ENCODE measurements at places on chromosomes 1 and 21.
A peak's percentile ranks its signal among the peaks of the same experiment; 100 is the strongest.

GRCh38 chr1:203373991-203374390, 23.1 kb upstream of the FMOD start:
- no peaks in the 10 kb centered on the region for H3K36me3 ChIP-seq
- H3K27ac ChIP-seq = peak overlapping the region; percentile 28
- no peaks in the 10 kb centered on the region for H3K27me3 ChIP-seq
- peaks cover 35% of the 10 kb centered on the region for H3K4me1 ChIP-seq
- no peak for DNase-seq

DNA sequence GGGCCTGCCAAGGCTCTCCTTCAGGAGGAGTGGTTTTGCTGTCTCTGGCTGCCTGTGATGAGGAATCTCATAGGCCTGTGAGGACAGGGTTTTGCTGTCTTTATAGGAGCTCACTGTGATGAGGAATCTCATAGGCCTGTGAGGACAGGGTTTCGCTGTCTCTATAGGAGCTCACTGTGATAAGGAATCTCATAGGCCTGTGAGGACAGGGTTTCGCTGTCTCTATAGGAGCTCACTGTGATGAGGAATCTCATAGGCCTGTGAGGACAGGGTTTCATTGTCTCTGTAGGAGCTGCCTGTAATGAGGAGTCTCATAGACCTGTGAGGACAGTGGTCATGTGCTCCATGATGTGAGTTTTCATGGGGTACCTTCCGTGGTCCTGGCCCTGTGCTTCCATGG, 29.0 kb downstream of the CLIC6 start:
- H3K4me3 ChIP-seq = no peak overlapping the region
- H3K27me3 ChIP-seq = no peaks in the 10 kb centered on the region
- H3K27ac ChIP-seq = no peak overlapping the region
- H3K4me1 ChIP-seq = no peaks in the 10 kb centered on the region
- no peaks in the 10 kb centered on the region for H3K36me3 ChIP-seq

GRCh38 chr1:53143527-53143926, 1.1 kb upstream of the SLC1A7 start:
- H3K27ac ChIP-seq = no peak overlapping the region
- no peak for DNase-seq
- no peaks in the 10 kb centered on the region for H3K27me3 ChIP-seq
- H3K4me1 ChIP-seq = peaks cover 21% of the 10 kb centered on the region

DNA sequence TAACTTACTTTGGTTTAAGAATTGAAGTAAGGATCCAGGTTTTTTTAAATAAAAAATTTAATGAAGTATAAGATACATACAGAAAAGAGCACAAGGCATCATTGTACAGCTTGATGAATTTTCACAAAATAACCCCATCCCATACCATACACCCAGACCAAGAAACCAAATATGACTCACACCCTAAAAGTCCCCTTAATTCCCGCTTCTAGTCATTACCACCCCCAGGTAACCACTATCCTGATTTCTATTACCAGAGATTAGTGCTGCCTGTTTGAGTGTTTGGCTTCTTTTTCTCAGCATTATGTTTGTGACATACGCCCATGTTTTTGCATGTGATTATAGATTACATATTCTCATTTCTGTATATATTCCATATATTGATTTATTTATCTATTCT, 98.5 kb upstream of the HIVEP3 start:
- no peaks in the 10 kb centered on the region for H3K27me3 ChIP-seq
- no peak for DNase-seq
- H3K4me3 ChIP-seq = no peak overlapping the region
- peaks cover 10% of the 10 kb centered on the region for H3K4me1 ChIP-seq

DNA sequence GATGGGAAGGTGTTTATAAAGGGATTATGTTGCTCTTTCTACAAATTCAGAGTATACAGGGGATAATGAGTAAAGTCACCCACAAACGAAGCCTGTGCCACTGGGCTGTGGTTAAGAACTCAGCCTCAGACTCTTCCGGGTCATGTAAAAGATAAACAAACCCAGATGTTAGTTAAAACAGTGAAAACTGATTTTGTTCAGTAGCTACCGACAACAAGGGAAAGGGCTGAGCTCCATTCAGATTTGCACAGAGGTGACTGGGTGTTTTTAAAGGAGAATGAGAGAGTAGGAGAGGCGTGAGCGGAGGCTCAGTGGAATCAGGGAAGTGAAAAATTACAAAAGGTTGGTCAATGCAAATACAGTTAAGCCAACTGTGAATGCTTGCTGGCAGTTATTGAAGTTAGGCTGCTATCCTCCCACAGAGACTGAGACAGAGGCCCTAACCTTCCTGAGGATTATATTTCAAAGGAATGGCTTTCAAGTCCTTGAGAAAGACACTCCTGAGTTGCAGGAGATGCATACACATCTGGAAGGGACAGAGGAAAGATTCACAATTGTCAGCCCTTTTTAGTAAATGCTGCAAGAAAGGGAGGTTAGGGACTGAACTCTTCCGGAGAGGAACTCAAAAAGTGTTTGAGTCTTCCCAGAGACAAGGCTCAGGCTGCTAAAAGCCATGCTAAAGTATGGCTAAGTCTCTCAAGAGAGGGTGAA, 29.9 kb upstream of the SAMD13 start:
- no peak overlapping the region for H3K27ac ChIP-seq
- no peaks in the 10 kb centered on the region for H3K36me3 ChIP-seq
- H3K27me3 ChIP-seq = no peaks in the 10 kb centered on the region
- no peaks in the 10 kb centered on the region for H3K4me1 ChIP-seq

GRCh38 chr1:190478149-190479049, 735 bp upstream of the BRINP3 start:
- peaks cover 78% of the 10 kb centered on the region for H3K27me3 ChIP-seq
- H3K36me3 ChIP-seq = no peaks in the 10 kb centered on the region
- H3K4me3 ChIP-seq = peak overlapping the region; percentile 57
- DNase-seq = no peak

DNA sequence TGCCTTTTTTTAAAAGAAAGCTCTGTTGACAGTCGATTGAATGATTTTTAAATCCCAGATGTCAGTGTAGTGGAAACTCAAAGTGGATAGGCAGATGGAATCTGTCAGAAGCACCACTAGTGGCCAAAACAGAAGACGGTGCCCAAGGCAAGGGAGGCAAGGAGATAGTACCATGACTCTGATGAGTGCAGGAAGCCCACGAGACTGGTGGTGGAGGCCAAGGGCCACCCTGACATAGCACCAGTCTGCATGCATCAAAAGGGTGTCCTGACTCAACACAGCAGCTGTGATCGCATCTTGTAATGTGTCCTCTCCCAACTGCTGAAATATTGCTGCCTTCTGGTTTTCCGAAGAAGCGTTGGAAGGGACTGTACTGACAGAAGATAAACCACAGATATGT, 124.1 kb upstream of the PAPPA2 start:
- H3K4me3 ChIP-seq = no peak overlapping the region
- H3K27ac ChIP-seq = no peak overlapping the region
- no peaks in the 10 kb centered on the region for H3K4me1 ChIP-seq
- no peaks in the 10 kb centered on the region for H3K36me3 ChIP-seq

DNA sequence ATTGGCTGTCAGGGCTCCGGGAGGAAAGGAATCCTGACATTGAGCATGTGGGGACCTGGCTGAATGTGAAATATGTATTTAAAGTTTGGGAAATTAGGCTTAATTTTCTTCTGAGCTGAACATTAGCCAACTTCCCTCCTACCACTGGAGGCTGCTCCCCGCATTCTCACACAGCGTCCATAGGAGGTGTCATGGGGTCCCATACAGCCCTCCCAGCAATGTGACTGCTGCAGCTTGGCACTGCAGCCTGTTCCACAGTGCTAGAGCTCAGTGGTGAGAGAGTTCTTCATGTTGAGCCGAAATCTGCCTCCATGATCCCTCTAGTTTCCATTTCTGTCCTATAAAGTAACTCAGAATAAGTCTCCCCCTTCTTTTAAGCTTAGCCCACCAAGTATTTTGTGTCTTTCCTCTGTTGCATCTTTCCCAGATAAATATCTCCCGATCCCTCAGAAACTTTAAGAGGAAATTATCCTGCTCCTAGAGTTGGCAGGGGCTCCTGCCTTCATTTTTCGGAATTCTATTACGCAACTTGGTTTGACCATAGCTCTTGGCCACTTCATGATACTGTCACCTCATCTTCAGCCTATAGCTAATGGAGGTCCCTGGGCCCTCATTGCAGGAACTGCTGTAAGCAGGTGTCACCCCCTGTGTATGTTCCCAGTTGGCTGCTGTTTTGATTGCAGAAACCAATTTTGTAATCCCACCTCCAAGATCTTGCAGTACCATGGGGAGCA, 2.0 kb downstream of the FCRL6 start:
- no peak overlapping the region for H3K4me3 ChIP-seq
- peaks cover 14% of the 10 kb centered on the region for H3K4me1 ChIP-seq
- H3K27me3 ChIP-seq = peaks cover 4% of the 10 kb centered on the region

- DNase-seq = no peak
- no peaks in the 10 kb centered on the region for H3K4me1 ChIP-seq
- no peaks in the 10 kb centered on the region for H3K36me3 ChIP-seq
- no peak overlapping the region for H3K27ac ChIP-seq
- no peaks in the 10 kb centered on the region for H3K27me3 ChIP-seq
Observed at GRCh38 chr1:107175102-107175909, 34.5 kb downstream of the NTNG1 start.

DNA sequence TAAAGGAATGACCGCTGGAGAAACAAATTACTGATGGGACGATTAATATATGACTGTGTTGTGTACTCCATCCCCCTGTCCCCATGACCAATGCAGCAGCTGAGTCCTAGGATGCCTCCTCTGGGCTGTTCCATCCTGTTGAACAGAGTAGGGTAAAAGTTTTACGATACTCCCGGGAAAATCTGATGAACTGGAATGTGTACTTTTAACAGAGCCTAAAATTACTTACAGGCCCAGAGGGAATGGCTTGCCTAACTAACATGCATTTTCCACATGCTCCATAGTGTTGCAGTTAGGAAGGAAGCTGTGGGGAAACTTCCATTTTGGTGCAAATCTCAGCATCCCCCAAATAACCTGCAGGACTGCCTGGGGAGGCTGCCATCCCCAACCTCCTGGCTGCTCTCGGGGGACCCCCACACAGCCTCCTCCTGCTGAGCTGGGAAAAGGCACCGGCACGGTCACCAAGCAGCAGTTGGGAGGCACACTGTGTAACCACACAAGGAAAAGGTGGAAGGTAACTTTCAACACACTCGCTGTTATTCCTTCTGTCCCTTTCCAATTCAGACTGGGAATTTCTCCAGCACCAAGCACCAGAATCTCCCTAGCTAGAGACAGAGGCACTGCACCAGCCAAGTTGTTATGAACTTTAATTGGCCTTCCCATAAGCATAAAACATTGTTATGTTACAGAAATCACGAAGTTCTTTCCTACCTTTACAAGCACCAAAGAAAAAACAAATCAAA, 97.2 kb downstream of the BCAR3 start:
- no peaks in the 10 kb centered on the region for H3K27me3 ChIP-seq
- H3K4me3 ChIP-seq = peak overlapping the region; percentile 49
- peaks cover 83% of the 10 kb centered on the region for H3K4me1 ChIP-seq
- H3K27ac ChIP-seq = peak overlapping the region; percentile 93
- DNase-seq = no peak

GRCh38 chr1:242178924-242179708, 180.2 kb upstream of the MAP1LC3C start:
- no peaks in the 10 kb centered on the region for H3K36me3 ChIP-seq
- no peaks in the 10 kb centered on the region for H3K27me3 ChIP-seq
- DNase-seq = no peak
- no peaks in the 10 kb centered on the region for H3K4me1 ChIP-seq

DNA sequence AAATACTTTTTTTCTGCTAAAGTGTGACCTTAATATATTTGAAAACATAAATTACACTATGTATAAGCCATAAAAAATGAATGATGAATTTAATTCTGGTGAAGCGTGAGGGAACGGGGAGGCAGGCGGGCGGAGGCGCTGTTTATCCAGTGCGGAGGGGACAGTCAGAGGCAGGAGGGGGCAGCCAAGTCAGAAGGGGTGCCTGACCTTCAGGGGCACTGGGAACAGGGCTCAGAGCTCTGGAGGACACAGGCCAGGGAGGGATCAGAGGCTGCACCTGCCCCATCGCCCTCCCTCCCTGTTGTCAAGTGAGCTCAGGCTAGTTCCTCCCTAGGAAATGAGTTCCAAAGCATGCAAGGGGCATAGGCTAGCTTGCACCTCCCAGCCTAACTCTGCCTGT, 82.0 kb upstream of the CASZ1 start:
- no peak overlapping the region for H3K27ac ChIP-seq
- peaks cover 58% of the 10 kb centered on the region for H3K27me3 ChIP-seq
- DNase-seq = no peak
- no peaks in the 10 kb centered on the region for H3K36me3 ChIP-seq

- H3K27ac ChIP-seq = peak overlapping the region; percentile 74
- H3K27me3 ChIP-seq = no peaks in the 10 kb centered on the region
- no peaks in the 10 kb centered on the region for H3K36me3 ChIP-seq
Observed at GRCh38 chr1:183003203-183003602, 20.0 kb upstream of the LAMC1 start.

DNA sequence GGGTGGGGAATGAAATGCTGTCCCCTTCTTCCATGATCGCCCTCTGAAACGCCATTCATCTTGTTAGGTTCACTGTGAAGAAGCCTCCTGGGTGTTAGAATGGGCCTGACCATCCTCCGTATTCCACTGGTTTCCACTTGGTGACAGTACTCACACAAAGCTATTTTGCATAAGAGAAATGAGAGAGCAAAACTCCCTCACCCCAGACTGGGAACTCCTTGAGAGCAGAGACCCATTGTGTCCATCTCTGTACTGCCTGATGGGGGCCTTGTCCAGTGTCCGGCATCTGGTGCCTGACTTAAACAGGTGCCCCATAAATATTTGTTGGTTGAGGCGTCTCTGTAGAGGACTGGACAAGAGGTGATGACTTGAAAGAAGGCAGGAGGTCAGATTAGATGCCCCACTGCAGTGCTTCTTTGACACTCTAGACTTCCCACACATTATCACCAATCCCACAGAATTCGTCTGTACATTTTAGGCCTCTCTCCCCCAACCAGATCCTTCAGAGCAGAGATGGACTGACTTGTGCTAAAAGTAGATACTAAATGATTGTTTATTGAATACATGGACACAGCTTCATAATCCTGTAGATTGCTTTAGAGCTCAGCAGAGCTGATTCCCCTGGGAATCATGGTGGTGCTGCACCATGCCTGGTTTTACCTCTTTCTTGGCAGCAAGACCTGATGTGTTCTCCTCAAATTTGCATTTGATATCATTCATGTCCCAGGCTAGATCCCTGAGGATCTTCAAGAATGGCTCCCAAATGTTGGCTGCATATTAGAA, 22.4 kb upstream of the KCNA2 start:
- H3K27ac ChIP-seq = no peak overlapping the region
- H3K36me3 ChIP-seq = no peaks in the 10 kb centered on the region
- DNase-seq = no peak
- H3K27me3 ChIP-seq = peaks cover 49% of the 10 kb centered on the region

GRCh38 chr21:28738882-28739281, 253.8 kb downstream of the LTN1 start:
- H3K27me3 ChIP-seq = no peaks in the 10 kb centered on the region
- H3K4me3 ChIP-seq = no peak overlapping the region
- no peak for DNase-seq
- peak overlapping the region; percentile 60 for H3K27ac ChIP-seq
- H3K36me3 ChIP-seq = no peaks in the 10 kb centered on the region
- peaks cover 25% of the 10 kb centered on the region for H3K4me1 ChIP-seq

GRCh38 chr1:28172713-28173150, 3.8 kb downstream of the PTAFR start:
- peaks cover 23% of the 10 kb centered on the region for H3K4me1 ChIP-seq
- H3K27me3 ChIP-seq = no peaks in the 10 kb centered on the region
- peak overlapping the region; percentile 50 for H3K27ac ChIP-seq
- no peaks in the 10 kb centered on the region for H3K36me3 ChIP-seq

Measured in left ventricle myocardium inferior (tissue), 1 donor.